Pulmonary artery endothelial cell (primary cell): ENCODE measurements at places on chromosomes 7 and 10. TPM values are rescaled to one million over a fixed set of nuclear protein-coding genes. Genes with fewer than 3 reads are reported as not detected.

- no peak for DNase-seq
These were observed 102.7 kb upstream of the FAM13C start for GRCh38 chr10:59465088-59465487.

DNA sequence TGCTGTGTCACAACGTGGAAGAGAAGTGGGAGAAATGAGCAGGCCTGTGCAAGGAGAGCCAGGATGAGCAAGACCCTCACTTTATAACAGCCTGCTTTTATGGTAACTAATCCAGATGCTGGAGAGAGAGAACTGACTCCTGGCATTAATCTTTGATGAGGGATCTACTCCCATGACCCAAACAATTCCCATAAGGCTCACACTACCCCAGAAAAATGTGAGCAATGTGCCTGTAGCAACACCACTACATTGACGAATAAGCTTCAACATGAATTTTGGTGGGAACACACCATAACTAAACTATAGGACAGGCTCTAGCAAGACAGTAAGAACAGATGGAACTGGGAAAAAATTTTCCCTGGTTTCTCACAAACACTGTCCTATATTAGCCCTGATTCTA is 173.6 kb upstream of the PRSS58 start:
- no peak for DNase-seq

DNA sequence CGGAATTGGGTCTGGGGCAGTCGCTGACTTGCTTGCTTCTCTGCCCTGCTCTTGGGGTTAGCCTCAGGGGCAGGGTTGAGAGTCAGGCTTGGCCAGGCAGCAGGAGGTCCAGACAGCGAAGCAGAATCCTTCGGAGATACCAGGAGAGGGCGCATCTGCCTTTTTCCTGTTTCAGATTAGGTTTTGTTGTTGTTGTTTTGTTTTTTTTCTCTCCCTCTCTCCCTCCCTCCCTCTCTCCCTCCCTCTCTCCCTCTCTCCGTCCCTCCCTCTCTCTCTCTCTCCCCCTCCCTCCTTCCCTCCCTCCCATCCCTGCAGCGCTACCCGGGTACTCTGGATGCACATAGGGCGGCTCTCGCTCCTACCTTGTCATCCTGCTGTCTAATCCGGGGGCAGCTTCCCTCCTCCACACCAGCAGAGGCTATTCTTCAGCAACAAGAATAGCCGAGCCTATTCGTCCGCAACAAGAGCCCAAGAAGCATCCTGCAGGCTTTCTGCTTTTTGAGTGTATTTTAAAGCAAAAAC is 758 bp upstream of the OPTN start:
- DNase-seq = no peak

GRCh38 chr7:17725821-17726220 is 214.5 kb downstream of the SNX13 start:
- DNase-seq = no peak

The PWWP2B gene
- total RNA-seq = 10.9 and 15.6 TPM in 2 replicates
